ENCODE measurements at places on chromosomes 13 and 19.

DNA sequence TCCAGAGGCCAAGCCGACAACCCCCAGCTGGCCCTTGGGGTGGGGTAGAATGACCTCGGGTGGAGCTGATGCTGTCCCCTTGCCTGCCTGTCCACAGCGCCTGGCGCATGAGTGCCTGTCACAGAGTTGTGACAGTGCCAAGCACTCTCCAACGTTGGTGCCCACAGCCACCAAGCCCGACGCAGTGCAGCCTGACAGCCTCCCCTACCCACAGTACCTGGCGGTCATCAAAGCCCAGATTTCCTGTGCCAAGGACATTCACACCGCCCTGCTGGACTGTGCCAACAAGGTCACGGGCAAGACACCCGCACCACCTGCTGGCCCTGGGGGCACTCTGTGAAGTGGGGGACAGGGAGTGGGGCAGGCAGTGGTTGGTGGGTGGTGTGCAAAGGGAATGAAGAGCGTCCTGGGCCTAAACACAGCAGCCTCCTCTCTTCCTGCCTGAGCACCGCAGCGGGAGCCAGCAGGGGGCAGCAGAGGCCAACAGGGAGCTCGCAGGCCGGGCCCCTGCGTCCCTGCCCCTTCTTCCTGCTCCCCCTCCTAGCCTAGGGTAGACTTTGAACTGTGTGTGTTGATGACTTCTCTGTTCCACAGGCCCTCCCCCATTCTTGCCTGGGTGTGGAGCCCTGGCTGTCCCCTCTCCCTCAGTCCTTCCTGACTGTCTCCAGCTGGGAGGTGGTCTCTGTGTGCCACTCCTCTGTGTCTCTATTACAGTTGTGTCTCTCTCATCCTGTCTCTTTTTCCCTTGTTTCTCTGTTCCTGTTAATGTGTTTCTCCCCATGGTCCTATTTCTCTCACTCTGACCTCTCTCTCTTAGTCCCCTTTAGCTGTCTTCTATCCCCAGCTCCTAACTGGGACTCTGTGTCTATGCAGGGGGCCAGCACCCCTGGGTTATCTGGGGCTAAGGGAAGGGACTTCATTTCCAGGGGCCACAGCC is 6.5 kb downstream of the MED29 start:
- DNase-seq, result peak; percentile 92

DNA sequence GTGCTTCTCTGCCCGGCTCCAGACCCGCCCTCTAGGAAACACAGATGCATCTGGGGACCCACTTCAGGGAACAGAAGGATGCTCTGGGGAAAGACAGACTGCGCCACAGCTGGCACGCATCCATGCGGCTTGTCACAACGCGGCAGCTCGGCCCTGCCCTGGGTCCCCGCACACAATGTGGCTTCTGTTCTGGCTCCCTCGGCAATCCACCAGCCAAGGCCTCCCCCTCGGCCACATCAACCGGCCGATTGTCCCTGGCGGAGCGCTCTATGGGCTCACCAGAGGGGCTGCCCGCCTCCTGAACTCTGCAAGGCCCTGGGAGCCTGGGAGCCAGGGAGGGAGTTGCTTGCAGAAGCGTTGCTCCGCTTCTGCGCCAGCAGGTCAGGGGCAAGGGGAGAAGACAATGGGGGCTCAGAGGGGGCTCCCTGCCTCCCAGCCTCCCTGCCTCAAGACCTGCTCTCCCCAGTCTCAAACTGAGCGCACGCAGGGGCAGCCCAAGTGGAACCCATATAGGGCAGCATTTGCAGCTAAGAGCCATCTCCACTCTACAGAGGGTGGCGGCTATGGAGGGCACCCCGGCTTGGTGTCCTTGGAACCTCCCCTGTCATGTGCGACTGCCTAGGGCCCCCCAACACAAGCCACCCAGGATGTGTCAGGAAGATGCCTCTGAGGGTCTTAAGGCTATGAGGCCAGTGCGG is 37.9 kb downstream of the MLLT1 start:
- DNase-seq, result peak; percentile 59

- DNase-seq, result peak; percentile 72
These were observed 4.2 kb upstream of the ZSCAN4 start for GRCh38 chr19:57664269-57665127.

DNA sequence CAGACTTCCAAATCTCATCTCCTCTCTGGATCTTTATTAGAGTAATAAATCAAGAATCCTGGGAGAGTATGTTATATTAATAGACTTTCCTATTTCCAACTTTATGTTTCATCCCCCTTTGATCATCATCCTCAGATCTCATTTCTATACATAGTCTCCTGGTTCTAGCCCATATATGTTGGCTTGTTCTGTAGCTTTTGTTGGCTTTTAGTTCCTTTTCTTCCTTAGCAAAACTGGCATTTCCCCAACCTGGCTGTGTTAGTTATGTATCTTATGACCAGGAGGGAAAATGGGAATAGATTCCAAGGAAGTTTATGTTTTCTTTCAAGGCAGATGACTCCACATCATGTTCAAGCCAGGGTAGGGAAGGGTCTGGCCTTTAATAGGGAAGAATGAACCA is 2464.5 kb downstream of the PCDH9 start:
- DNase-seq, result no peak

- no peak for DNase-seq
These were observed 12.2 kb upstream of the POP4 start for GRCh38 chr19:29593869-29594268.

DNA sequence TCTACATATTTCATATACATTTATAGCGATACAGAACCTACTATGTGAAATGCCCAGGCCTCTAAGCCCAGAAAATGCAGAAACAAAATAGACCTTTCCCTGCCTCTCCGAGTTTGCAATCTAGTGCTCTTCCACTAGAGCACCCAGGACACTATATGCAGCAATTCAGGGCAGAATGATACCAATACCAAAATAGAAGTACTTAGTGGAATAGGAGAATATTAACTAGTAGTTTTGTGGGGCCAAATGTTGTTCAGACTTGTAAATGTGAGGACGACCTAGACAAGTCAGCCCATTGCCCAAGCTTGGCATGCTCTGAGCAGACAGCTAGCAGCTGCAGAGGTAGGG is 35.8 kb upstream of the FLT1 start:
- DNase-seq, result no peak

DNA sequence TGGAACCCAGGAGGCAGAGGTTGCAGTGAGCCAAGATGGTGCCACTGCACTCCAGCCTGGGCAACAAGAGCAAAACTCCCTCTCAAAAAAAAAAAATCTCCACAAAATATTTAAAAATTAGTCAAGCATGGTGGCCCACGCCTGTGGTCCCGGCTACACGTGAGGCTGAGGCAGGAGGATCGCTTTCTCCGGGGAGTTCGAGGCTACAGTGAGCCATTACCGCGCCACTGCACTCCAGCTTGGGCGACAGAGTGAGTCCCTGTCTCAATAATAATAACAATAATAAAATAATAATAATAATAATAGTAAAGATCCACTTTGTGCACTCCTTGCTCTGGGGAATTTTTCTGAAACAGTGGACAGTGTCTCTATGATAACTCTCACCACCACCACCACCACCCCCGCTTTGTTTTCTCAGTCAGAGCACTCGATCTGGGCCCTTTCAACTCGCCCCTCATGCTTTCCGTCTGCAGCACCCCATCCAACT is 8.7 kb downstream of the NAPSA start:
- no peak for DNase-seq

DNA sequence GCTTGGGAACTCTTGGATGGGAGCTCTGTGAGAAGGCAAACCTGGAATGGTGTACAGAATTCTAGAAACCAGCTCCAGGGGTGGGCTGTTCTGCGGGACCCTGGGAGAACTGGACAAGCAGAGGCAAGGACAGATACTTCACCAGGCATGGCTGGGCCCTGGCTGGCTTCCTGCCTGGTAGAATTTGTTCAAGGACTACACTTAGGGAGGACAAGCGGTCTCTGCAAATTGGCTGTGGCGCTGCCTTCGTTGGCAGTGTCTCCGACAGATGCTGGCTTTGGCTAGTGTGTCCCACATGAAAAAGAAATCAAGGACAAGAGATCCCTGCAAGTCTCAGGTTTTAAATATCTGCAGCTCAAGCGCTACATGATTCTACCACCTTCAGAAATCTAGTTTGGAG is 12.4 kb downstream of the CEBPG start:
- peak; percentile 71 for DNase-seq

DNA sequence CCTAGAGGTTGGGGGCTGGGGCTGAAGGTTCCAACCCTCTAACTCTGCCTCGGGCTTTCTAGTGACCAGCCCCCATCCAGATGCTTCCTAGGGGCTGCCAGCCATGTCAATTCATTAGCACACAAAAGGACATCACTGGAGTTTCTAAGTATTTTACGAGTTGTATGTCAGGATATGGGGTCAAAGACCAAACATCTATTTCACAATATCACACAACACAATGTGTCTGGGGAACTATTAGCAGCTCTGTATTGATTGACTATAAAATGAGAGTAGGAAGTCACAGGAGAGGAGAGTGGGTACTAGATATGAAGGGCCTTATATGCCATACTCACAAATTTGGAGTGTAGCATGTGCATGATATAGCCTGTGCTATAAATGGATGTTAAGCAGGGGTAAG is 42.1 kb downstream of the LPAR6 start:
- no peak for DNase-seq

GRCh38 chr19:14835011-14835410 is at the start of the genes OR7A5 and OR7C1:
Gene OR7A5, minus strand, starts transcription at chr19:14835185. Its CDS starts 6,944 bp downstream, at chr19:14828241.
Gene OR7C1, minus strand, starts transcription at chr19:14835185. Its CDS starts 35,049 bp downstream, at chr19:14800136.
- no peak for DNase-seq

- DNase-seq, result no peak
These were observed 176.5 kb downstream of the COL4A1 start for GRCh38 chr13:110130431-110130830.

DNA sequence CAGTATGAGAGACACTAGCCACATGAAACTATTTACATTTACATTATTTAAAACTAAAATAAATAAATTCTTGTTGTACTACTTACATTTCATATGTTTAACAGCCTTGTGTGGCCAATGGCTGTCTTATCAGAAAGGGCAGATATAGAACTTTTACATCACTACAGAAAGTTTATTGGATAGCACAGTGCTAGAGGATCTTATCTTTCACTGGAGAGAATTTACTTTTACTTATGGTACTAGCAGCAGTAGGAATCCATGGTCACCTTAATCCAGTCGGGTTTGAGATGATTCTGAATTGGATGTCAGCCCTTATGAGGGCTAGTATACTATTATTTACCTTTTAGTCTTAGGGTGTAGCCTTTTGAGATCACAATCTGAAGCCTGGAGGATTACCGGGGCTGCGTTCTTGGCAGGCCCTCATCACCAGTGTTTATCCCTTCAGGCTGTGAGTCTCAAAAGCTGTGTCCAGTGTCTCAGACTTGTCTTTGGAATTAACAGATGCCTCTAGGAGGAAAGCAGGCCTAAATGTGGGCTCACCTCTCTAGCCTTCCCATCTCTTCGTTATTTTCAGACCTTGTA is 21.7 kb downstream of the IFT88 start:
- DNase-seq, result no peak

DNA sequence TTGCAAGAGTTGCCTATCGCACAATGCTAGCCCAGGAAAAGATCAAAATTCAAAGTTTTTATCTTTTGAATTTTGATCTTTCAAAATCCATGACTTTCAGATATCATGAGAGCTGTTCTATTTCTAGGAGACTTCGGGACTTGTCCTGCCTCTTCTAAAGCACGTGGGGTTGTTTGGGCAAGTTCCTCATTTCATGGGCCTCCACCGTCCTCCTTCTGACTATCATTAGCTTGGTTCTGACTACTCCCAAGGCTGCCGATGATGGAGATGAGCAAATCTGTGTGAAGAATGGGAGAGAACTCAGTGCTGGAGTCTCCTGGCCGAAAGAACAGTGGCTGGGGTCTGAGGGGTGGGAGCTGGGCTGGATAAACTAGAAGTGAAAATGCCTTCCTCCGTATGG is 86.5 kb downstream of the COL4A1 start:
- DNase-seq, result no peak

DNA sequence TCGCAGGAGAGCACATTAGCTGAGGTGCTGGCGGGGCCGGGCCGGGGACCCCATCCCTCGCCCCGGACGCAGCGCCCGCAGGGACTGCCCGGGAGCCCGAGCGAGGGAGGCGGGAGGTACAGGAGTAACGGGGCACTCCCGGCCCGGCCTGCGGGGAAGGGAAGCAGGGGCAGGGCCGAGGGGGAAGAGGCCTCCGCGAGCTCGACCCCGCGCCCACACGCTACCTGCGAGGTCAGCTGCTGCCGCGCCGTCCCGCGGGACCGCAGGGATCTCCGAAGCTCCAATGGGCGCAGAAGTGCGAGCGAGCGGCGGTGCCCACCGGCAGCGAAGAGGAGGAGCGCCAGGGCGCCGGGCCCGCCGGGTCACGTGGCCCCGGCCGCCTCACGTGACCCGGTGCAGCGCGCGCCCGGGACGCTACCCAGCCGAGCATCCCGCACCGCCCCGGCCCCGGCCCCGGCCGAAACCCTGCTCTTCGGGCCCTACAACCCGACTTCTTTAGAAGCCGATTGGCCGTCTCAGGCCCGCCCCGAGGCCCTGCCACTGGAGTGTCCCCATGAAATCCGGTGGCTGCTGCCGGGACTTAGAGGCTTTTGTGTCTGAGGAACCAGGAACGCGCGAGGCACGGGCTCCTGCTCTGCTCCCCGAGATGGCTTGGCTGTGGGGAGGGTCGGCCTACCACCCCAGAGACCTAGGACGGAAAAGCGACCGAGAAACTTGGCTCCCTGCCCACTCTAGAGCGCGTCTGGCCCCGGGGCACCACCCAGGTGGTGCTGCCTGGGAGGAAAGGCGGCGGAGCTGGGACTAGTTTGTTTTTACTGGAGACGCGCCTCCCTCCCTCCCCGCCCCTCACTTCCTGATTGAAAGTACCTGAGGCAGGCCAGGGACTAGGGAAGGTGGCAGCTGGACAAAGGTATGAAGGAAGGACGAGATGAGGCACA is at the start of gene RCBTB1:
RCBTB1 (minus strand) TSS at position 339 of the 938 bp plus-strand sequence. CDS start 18,279 bp downstream, outside the sequence.
- peak; percentile 78 for DNase-seq

Measured in femur (tissue), 1 donor.